ENCODE measurements at places on chromosomes 5 and 9.
A peak's percentile ranks its signal among the peaks of the same experiment; 100 is the strongest.

DNA sequence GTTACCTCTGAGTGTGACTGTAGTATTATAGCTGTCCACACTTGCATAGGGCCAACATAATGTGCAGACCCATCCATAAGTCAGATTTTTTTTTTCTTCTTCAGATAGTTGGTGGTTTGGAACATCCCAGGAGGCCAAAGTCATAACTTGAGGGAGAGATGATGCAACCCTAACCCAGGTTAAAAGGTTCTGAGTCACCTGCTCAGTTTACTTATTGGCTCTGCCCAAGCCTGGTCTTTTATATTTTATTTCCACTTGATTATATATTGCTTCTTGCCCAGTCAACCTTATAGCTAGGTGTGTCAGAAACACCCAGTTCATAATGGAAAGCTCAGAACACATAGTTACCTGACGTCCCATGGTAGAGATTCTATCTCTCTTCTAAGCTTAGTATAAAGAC, 113.1 kb upstream of the PCSK1 start:
- no peak for DNase-seq

GRCh38 chr9:76926324-76926741, 20.4 kb upstream of the PRUNE2 start:
- no peak for DNase-seq

DNA sequence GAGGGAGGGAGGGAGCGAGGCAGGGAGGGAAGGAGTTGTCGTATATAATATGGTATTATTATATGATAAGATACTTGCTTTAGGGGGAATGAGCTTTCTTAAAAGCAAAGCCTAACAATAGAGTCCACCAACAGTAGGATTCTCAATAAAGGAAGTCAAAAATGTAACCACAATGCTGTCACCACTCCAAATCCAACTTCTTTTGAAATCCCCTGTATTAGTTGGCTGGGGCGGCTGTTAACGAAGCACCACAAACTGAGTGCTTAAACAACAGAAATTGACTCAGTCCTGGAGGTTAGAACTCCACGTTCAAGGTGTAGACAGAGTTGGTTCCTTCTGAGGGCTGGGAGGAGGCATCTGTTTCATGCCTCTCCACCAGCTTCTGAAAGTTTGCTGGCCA, 23.1 kb downstream of the GAS1 start:
- DNase-seq, result no peak

GRCh38 chr5:60497706-60498500, 202.1 kb downstream of the DEPDC1B start:
- peak; percentile 41 for DNase-seq

DNA sequence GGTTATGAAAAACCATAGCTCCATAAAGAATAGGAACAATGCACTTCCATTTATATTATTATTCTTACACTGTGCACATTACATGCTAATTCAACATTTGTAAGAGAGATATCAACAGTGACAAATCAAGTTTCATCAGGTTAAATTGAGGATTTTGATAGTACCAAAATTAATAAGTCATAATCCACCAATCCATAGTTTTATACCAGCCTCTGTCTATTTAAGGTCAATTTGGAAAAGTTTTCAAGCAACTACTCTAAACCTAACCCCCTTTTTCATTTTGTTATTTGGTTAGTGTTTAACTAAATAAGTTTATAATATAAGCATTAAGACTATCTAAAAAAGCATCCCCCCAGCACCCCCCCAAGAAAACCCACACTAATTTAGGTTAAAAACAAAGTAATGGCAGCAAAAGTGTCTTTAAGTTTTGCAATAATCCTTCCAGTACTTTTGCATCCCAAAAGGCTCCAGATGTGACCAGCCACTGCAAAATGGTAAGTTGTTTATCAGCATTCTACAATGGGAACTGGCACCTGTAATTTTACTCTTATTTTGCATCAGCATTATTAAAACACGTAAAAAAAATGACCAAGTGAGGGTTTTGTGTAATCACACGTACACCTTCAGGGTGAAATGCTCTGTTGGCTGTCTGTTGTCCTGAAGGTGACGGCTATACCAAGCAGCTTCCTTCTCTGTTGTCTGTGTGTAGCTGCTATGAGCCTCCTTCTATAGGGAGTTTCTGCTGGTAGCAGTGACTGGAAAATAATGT, 36.8 kb upstream of the SSBP2 start:
- no peak for DNase-seq

DNA sequence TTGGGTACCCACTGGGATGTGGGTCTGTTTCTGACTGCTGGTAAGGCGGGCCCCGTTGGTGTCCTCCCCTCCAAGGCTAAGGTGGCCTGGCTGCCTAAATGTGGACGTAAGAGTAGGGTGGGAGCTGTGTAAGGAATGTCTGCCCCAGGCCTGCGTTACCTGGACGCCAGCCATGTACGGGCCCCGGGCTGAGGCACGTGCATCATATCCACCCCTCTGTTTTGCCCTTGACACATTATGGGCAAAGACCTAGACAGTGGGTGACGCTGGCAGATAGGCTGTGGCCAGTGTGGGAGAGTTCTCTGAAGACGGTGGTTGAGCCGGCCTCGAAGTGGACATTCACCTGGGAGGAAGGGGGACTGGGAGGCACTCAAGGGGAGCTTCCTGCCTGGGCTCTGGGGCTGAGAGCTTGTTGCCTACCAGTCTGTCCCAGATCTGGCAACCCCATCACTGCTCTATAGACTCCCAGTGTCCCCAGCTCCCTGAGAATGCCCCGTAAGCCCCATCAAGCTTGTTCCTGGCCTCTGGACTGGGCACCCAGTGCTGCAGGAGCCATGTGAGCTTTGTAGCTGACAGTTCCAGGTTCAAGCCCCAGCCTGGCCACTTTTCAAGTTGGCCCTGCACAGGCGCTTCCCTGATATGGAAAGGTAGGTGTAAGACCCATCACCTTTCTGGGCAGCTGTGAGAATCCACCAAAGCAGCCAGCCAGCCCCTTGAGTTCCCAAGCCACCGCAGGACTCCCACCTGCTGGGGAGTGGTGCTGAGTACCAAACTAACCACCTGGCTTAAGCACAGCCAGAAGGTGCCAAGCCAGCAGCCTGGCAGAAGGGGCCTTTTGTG, 3.2 kb upstream of the PRR7 start:
- DNase-seq, result no peak

DNA sequence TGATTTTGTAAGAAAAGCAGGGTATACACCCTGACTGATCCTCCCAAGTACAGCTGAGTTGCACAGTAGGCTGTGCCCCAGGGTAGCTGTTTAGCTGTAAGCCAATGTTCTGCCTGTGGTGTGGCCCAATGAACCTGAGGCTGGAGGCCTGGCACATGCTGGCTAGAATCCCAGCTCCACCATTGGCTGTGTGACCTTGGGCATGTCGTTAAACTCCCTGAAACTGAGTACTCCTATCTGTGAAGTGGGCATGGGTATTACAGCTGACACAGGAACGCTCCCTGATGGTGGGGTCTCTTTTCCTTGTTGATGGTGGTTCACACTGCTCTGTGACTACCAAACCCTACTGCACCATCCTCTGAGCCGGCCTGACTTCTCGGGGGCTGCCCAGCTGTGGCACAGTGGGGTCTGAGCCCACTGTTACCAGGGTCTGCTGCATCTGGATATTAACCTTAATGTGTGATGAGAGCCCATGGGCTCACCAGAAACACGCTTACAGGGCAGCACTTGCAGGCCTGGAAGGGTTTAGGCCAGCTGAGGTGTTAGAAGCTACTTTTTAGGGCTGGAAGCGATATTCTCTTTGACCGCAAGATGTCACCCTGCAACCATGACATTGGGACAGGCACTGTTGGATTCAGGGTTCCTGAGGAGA, 7.0 kb upstream of the GADD45G start:
- DNase-seq, result peak; percentile 61

DNA sequence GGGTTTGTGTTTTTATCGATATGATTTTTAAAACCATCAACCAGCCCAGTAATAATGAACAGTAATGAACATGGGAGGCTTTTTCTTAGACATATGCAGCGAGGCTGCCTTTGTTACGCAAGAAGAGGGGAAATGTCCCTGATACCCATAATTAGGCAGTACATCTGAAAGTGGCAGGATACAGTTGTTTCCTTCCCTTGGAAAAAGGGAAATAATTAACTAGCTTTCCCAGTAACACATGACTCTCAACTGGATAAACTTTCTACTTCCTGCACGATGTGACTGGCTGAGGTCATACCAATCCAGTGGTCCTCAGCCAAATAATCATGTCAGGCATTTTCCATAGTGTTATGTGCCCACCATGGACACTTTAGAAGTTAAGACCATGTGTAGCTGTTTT, 431.6 kb upstream of the C9orf72 start:
- DNase-seq, result no peak

DNA sequence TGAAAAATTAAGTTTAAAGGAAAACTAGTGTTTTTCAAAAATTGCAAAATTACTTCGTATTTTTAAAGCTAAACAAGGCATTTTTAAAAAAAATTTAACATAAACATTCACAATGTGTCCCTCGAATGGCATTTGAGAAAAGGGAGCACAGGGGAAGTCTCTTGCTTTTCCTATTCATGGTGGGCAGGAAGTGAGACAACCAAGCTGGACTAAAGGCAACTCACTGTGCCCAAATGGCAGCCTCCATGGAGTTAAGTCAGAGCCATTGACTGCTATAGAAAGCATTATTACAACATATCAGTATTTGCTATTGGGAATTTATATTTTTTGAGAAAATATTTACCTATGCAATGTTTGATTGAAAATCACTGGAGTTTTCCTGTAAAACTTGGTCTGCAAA, 8.3 kb downstream of the HNRNPH1 start:
- DNase-seq, result no peak

All from NCI-H446 (cell line).